Left hindlimb (tissue), 1 donor: ENCODE measurements at places on chromosomes 7 and 10.

DNA sequence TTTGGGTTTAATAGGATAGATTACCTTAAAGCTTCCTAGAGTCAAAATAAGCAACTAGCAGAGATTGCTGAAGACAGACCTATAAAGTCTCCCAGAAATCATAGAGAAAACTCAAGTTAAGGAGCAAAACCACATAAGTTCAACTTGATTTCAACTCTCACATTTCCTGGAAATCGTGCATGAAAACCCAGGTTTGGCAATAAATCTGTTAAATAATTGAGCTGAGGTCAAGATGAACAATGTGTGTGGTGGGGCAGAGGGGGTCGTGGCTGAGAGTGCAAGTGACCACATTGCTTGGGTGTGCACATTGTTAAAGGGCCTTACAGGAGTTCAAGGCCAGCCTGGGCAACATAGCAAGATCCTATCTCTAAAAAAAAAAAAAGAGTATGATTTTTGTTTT lies 636.5 kb downstream of the GALNT17 start:
- no peak for DNase-seq

GRCh38 chr7:23915236-23915635 lies 205.2 kb downstream of the STK31 start:
- DNase-seq, result no peak

DNA sequence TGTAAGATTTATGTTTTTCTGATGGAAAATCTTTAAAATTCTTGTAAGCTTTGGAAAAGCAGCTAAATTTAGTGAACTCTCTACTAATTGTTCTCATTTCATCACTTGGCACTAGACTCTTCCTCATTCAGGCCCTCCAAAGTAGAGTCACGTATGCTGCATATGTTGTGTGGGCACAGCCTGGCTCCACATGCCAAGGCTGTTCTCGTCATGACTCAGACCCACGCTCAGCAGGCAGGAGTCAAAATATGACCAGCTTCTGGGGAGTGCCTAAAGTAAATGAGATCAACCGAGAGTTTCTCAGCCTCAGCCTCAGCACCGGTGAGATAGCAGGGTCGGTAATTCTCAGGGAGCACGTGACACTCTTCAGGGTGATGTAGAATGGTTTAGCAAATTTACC lies 1672.9 kb downstream of the REEP3 start:
- DNase-seq, result no peak

GRCh38 chr10:44961230-44961571 lies 1.6 kb downstream of the RASSF4 start:
- no peak for DNase-seq

DNA sequence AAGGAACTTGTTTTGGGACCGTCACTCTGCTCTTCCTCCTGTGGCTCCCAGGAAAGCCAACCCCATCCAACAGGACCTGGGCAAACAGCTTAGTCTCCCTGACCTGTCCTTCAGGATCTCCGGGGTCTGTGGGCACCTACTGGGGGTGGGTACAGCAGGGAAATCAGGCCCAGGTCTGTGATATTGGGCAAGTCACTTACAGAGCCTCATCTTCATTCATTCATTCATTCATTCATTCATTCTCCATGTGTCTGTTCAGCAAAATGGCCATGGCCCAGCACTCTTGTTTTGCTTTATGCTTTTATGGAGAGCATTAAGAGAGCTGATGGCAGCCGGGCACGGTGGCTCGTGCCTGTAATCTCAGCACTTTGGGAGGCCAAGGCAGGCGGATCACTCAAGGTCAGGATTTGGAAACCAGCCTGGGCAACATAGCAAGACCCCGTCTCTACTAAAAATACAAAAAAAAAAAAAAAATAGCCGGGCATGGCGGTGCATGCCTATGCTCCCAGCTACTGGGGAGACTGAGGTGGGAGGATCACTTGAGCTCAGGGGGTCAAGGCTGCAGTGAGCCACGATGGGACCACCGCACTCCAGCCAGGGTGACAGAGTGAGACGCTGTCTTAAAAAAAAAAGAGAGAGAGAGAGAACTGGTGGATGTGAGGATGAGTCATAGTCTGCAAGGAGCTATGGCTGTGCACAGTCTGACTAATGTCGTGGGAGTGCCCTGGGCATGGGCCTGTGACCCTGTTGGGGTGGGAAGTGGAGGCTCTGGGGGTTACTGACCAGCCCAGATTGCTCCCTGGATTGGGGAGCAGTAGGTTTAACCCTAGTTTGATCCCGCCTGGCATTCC lies 54.3 kb downstream of the CLIP2 start:
- no peak for DNase-seq

DNA sequence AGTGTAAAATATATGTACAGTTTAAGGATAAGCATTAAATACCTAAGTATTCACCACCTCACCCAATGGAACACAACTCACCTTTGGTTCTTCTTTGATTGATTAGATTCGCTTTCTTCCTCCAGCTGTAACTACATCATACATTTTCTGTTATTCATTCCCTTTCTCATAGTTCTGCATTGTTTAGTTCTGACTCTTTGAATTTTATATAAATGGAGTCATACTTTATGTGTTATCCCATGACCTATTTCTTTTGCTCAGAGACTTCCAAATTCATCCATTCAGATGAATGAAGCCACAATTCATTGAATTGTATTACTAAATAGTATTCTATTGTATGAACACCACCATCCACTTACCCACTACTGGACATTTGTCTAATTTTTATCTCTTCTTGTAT lies 12.3 kb downstream of the THNSL1 start:
- DNase-seq, result no peak

- DNase-seq, result no peak
These were observed 19.9 kb upstream of the PCGF5 start for GRCh38 chr10:91200314-91201212.

- DNase-seq, result no peak
These were observed 951.1 kb downstream of the NRG3 start for GRCh38 chr10:82826132-82826531.

GRCh38 chr10:21515361-21516241 lies 9.9 kb downstream of the SKIDA1 start:
- no peak for DNase-seq

DNA sequence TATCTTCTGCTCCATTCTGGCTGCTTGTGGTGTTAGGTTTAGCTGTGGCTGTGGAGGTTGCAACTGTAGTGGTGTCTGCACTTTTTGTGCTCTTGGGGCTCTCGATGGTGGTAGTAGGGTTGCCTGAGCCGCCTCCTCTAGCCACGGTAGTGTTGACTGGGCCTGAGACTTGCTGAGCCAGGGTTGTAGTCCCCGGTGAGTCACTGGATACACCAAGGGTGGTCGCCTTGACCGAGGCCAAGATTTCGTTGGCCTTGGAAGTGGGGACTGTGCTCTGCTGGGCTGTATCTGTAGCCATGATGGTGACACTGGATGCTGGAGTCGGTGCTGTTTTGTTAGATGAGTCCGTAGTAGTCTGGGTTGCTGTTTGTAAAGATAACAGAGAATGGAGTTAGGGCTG lies 45.4 kb downstream of the PODXL start:
- DNase-seq, result no peak

DNA sequence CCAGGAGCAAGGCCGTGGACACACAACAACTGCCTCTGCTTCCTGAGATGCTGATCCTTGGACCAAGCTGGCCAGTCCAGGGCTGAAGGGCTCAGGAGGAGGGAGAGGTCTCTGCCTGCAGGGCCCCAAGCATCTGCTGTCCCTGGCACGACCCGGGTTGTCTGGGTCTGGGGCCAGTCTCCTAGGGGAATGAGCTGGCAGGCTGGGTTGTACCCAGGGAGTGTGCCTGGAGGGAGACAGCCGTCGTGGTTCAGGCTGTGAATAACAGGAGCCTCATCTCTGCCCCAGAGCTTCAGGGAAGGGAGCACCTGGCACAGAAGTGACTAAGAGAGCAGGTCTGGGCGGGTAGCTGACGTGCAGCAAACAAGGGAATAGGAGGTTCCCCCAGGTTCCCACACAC lies 17.9 kb upstream of the SERPINE1 start:
- DNase-seq, result no peak

DNA sequence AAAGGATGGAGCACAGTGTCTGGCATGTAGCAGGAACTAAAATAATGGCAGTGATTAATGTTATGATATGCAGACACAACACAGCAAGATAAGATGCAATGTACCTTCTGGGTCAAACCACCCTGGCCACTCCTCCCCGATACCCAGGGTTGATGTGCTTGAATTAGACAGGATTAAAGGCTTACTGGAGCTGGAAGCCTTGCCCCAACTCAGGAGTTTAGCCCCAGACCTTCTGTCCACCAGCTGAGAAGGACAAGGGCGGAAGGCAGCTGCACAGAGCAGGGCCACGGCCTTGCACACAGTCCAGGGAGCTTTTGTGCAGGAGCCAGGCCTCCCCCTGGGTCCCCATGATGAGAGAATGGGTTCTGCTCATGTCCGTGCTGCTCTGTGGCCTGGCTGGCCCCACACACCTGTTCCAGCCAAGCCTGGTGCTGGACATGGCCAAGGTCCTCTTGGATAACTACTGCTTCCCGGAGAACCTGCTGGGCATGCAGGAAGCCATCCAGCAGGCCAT lies at the start of gene RBP3:
Gene RBP3, plus strand, starts transcription at position 226 of the 514 bp plus-strand sequence. Its CDS starts 122 bp downstream, at position 348.
- no peak for DNase-seq

DNA sequence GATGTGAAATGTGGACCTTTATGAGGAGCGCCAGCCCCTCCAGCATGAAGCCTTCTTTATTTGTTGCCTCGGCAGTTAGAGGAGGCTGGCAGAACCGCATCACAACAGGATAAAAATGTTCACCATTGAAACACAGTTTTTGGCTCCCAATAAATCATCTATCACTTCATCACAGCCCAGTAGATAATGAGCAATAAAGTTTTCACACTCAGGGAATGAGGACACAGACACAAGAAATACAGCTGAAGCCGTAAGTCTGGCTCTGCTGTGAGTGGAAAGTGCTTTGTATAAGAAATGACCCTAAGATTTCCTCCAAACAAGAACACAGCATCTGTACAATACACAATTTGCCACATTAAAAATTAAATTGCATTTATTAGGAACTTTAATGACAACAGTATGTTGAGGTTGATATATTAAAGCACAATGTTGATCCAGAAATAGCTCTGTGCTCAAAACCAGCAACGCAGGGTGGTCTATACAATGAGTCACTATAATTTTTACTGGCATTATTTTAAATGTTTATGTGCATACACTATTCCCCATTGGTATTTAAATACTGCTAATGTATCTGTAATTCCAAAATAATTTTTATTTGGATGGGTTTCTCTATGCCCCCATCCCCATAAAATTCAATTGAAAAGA lies 301.8 kb upstream of the MGMT start:
- DNase-seq, result no peak

GRCh38 chr10:91944880-91945630 lies 21.5 kb downstream of the BTAF1 start:
- DNase-seq, result no peak

DNA sequence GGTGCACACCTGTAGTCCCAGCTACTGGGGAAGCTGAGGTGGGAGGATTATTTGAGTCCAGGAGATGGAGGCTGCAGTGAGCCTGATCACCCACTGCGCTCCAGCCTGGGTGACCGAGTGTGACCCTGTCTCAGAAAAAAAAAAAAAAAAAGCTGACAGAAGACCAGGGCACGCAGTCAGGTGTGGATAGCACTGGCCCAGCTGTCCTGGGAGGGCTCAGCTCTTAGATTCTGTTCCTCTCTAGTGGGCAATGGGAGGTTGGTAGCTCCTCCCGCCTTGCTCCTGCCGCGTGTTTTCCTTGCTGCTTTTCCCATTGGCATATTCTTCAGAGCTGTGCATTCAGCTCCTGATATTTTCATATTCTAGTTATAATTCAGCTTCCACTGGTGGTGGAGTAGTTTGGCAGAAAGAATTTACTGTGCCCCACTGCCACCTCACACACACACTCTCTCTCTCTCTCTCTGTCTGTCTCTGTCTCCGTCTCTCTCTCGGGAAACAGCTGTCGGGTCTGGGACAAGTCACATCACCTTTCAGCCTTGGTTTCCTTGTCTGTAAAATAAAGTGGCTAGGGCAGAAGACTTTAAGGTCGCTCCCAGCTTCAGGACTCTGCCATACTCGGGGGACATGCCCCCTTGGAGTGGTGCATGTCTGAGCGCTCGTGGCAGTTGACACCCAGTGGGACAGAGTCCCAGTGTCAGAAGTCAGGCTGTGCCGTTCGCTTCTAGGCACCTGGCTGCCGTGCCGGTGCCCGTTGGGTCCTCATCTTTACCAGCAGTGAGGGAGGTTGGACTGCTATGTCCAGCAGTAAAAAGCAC lies 25.9 kb upstream of the ANKRD2 start:
- DNase-seq, result no peak

- no peak for DNase-seq
These were observed 113.0 kb downstream of the MGMT start for GRCh38 chr10:129580010-129580409.

- no peak for DNase-seq
These were observed 145.8 kb downstream of the DNAJB6 start for GRCh38 chr7:157482517-157483087.

DNA sequence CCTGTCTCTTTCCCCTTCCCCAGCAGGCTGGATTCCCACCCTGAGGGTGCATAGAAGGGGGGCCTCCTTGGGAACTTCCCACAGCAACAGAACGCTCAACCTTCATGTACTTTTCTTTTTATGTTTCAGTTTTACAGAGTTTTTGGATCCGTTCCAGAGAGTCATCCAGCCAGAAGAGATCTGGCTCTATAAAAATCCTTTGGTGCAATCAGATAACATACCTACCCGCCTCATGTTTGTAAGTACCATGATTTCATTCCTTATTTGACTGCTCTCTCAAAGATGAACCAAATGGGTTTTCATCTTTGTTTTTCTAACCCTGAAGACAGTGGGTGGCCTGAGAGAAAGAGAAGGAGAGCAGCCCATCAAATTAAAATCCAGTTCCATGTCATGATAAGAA lies 46.7 kb downstream of the PLPP4 start:
- DNase-seq, result no peak

GRCh38 chr10:31867646-31868045 lies 61.0 kb downstream of the ARHGAP12 start:
- no peak for DNase-seq

DNA sequence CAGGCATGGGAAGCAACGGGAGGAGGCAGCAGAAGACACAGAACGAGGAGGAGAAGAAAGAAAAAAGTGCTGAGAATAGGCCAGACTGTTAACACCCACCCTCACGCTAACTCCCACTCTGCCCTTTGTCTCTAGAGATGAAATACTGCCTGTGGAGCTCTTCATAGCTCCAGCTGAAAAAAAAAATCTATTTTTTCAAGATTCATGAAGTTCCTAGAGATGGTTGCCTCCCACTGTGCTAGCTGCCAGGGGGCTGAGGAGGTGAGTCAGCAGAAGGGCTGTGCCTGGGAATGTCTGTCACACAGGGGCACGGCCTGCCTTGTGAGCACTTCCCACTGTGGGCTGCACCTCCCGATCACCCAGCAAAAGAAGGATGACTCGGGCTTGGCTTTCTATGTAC lies 144.5 kb downstream of the RNF216 start:
- DNase-seq, result peak; percentile 78
